ENCODE measurements at places on chromosomes 12 and 14.

DNA sequence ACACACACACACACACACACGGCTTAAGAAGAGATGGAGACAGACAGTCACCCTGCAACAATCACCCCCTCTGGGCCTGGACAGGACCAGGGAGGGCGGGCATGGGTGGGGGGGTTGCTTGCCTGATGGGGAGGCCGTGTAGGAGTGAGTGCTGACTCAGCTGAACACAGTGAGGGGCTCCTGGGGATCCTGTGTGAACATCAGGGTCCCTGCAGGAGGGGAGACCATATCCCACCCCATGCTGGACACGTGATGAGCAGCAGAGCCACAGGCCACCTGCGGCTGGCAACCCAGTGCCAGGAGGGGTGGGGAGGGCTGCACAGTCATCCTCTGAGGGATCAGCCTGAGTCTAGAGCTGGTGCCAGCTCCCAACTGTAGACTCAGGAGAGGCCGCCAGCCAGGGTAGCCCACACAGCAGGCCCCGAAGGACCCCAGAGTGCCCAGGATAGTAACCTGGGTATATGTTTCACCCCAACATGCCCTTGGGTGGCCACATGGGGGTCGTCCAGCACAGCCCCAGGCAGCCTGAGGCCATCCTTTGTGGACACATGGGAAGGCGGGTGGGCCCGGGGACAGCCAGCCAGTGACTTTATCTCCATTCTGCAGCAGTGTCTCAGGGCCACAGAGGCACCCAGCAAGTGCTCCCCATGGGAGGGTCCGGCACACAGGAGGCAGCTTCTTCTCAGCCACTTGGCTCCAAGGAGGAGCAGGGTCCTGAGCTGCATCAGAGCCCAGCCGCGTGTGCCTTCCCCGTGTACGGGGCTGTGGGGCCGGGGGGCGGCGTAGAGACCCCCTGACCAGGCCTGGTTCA lies 73.7 kb upstream of the SFSWAP start:
- DNase-seq, result no peak

DNA sequence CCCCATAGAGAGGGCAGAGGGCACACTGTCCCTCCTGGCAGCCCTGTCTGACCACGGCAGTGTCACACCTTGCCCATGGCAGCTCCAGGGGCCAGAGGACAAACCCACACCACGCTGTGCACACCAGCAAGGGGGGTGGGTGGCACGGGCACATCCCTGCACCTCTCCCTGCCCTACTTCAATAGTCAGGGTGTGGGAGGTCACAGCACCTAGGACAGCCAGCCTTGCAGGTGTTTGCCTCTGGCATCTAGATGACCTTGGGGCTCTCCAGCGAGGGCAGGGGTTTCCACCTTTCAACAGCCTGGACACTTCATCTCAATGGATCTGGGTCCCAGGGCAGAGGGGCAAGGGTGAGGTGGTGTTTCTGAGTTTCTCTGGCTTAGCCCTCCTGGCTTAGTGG lies 69.2 kb downstream of the LGMN start:
- no peak for DNase-seq

- DNase-seq, result no peak
Observed at GRCh38 chr14:104693482-104694431, 4.3 kb downstream of the INF2 start.

DNA sequence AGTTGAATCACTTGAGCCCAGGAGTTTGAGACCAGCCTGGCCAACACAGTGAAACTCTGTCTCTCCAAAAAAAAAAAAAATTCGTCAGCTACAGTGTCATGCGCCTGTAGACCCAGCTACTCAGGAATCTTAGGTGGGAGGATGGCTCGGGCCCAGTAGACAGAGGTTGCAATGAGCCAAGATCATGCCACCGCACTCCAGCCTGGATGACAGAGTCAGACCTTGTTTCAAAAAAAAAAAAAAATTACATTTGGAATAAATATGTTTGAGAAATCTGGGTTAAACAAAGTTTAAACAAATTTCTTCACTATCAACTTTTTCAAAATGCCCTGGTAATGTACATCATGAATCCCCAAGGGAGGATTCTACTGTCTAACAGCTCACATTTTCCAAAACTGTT lies 187.0 kb upstream of the RASSF8 start:
- no peak for DNase-seq

- DNase-seq, result peak; percentile 54
Observed at GRCh38 chr12:18250313-18250916, 10.9 kb upstream of the PIK3C2G start.

- no peak for DNase-seq
Observed at GRCh38 chr14:28867571-28867970, 101.0 kb downstream of the FOXG1 start.

GRCh38 chr14:104263675-104264358 lies 125.4 kb downstream of the KIF26A start:
- DNase-seq, result no peak

GRCh38 chr14:29740491-29740890 lies 187.2 kb downstream of the PRKD1 start:
- DNase-seq, result no peak

DNA sequence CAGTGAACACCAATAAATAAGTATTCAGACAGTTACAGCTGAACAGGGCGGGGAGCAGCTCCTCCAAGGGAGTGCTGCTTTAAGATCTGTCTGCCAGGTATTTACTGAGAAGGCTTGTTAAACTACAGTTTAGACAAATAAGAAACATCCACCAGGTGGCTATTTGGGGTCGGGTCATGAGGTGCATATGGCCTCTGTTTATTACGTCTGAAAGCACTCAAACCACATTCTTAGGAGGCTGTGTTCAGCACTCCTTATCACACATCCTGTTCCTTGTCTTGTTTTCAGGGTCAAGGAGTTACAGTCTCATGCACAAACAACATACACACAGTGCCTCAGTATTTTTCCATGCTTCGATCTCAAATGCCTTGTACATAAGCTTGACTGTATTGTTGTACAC lies 78.8 kb downstream of the KCNMB4 start:
- no peak for DNase-seq

DNA sequence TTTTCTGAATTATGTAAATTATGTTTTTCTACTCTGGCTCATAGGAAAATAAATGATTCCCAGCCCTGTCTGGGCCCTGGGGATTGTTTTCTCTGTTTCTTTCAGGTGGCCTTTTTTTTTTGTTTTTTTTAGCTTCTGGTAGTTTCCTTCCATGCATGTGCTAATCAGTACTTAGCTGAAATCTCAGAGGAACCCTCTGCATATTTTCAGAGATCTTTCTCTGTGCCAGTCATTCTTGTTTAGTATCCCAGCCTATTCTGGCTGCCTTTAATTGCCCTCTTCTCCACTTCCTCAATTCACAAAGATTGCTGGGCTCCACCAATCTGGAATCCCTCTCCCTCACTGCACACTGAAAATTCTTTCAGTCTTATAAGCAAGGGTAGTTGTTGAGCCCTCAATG lies 46.9 kb downstream of the CNOT2 start:
- DNase-seq, result no peak

- no peak for DNase-seq
Observed at GRCh38 chr14:100640471-100641273, 53.5 kb upstream of the BEGAIN start.

GRCh38 chr12:80632835-80633234 lies 74.6 kb upstream of the MYF6 start:
- no peak for DNase-seq

- no peak for DNase-seq
Observed at GRCh38 chr12:111085096-111085495, 164.7 kb upstream of the MYL2 start.

GRCh38 chr12:118377884-118378470 lies 1.6 kb downstream of the SUDS3 start:
- peak; percentile 22 for DNase-seq

- DNase-seq, result no peak
Observed at GRCh38 chr12:59624732-59625460, 29.1 kb downstream of the SLC16A7 start.

- no peak for DNase-seq
Observed at GRCh38 chr14:66085665-66086064, 400.5 kb upstream of the CCDC196 start.

GRCh38 chr14:68261092-68261842 lies 441.7 kb downstream of the RAD51B start:
- no peak for DNase-seq

GRCh38 chr12:68122236-68122920 lies 37.2 kb downstream of the IFNG start:
- DNase-seq, result no peak

GRCh38 chr12:52524898-52525591 lies 4.9 kb upstream of the KRT5 start:
- no peak for DNase-seq

GRCh38 chr14:55160989-55161388 lies 30.4 kb downstream of the DLGAP5 start:
- DNase-seq, result peak; percentile 6

- DNase-seq, result no peak
Observed at GRCh38 chr14:38208618-38209562, 1.2 kb downstream of the SSTR1 start.

DNA sequence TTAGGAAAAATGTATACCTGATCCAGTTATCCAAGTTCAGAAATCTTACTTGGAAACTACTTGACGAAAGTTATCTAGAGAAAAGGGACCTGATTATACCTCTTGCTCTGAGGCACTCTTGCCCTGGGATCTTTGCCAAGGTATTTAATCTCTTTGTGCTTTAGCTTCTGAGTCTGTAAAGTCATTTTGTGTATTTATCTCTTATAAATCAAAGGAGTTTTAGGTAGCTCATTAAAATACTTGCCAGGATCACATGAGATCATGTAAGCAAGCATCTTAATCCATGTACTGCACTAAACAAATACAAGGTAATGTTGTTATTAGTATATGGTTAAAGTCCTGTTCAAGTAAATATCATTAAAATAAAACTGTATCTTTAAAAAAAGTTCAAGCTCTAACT lies 147.5 kb downstream of the IPO8 start:
- no peak for DNase-seq

DNA sequence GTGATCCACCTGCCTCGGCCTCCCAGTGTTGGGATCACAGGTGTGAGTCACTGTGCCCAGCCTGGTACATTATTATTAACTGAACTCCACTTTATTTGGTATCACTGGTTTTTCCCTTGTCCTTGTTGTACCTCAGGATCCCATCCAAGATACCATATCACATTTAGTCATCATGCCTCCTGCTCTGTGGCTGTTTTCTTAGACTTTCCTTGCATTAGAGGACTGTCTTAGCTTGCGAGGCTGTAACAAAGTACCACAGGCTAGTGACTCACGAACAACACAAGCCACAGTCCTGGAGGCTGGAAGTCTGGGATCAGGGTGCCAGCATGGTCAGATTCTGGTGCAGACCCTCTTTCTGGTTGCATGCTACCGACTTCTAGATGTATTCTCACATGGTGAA lies 12.2 kb downstream of the KLC1 start:
- no peak for DNase-seq

DNA sequence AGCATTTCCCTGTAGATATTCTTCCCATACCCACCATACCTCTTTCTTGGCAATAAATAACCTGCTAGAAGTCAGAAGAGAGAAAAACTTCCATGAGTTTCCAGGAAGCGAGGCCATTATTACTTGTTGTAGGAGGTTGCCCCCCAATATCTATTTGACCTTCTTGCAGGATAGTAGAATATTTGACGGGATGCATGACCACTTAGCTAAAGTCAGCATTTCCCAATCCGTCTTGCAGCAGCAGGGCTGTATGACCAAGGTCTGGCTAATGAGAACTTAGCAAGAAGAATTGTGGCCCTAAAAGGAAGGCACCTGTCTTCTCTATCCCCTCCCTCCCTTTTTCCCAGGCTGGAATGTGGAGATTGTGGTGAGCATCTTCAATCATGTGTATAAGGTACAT lies 51.5 kb downstream of the NINJ2 start:
- DNase-seq, result no peak

GRCh38 chr14:40525314-40525713 lies 1081.4 kb upstream of the LRFN5 start:
- DNase-seq, result no peak

DNA sequence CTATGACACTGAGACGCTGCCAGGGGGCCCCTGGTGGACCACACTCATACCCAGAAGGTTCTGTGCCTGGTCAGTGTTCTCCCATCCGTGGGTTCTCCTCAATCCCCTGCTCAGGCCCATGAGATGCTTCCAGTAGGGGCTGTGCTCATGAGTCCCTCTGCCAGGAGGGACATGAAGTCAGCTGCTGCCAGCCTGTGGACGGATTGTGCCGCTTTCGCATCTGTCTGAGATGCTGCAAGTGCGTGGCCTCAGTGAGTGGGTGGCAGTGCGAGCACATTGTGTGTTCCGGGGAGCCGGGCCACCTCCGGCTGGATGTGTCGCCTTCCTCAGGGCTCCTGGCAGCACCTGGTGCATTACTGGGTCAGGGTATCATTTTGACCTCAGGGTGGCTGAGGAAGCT lies 15.5 kb downstream of the TUNAR start:
- no peak for DNase-seq

- DNase-seq, result no peak
Observed at GRCh38 chr14:78131201-78131600, 39.0 kb upstream of the NRXN3 start.

- no peak for DNase-seq
Observed at GRCh38 chr12:128672893-128673292, 150.9 kb downstream of the SLC15A4 start.

DNA sequence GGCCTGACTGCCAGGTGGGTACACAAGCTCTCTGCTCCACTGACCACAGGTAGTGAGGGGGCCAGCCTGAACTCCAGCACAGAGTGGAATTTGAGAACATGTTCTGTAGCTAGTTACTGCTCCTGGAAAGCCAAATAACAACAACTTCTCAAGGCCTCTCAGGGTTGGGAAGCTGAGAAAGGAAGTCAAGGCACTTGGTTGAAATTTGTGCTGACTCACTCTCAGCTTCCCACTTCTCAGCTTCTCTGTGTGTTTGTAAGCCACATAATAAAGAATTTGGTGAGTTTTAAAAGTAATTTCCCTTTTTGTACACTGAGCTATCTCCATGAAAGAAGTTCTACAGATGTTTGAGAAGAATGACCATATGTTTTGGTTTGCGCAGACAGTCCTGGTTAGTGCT lies 234.9 kb downstream of the KTN1 start:
- DNase-seq, result no peak

DNA sequence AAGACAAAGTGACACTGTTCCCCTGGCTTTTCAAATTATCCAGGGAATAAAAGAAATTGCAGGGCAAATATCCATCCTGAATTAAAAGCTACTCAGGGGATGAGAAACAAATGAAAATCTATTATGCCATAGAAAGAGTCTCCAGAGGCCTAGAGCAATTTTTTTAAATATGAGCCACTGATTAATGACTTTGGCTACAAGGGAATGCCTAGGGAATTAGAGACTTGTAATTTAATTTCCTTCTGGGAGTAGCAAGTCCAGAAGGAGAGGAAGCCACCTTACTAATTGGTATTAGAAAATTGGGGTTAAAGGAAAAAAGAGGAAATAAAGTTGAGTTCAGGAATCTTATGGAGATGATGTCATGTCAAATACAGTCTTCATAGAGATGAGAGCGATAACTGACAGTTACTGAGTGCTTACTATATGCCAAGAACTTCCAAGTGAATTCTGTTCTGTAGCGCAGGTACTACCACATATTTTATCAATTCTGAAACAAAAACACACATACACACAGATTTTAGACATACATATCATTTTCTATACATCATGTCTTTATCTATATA lies 304.4 kb downstream of the DUSP6 start:
- no peak for DNase-seq

- DNase-seq, result no peak
Observed at GRCh38 chr12:124601706-124602105, 34.3 kb upstream of the NCOR2 start.

- no peak for DNase-seq
Observed at GRCh38 chr12:133083345-133083744, 2.6 kb downstream of the ZNF140 start.

Measured in HCT116 (cell line).